ENCODE measurements at places on chromosomes 7 and 10.

- DNase-seq, result peak; percentile 75
Observed at GRCh38 chr10:110783509-110784107, 88.1 kb upstream of the PDCD4 start.

GRCh38 chr10:88347022-88347421, 236.1 kb downstream of the RNLS start:
- no peak for DNase-seq

GRCh38 chr7:56046721-56047445, 4.4 kb downstream of the PSPH start:
- DNase-seq, result no peak

GRCh38 chr10:119209736-119210355, 2.5 kb downstream of the GRK5 start:
- no peak for DNase-seq

DNA sequence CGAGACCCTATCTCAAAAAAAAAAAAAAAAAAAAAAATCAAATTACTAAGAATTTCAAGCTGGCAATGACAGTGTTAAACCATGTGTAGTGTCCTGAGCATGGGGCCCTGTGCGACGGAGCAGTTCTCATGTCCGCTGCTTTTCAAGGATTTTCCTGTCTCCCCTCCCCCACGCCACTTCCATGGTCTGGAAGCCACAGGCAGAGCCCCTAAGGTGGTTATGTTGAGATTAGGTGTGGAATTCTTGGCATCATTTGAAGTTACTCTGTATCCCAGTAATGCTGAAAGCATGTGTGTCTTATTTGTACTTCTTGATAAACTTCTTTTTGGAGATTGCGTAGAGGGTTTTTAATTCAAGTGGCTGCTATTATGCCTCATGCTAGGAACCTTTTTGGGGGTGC, 65.2 kb downstream of the PFKFB3 start:
- no peak for DNase-seq

DNA sequence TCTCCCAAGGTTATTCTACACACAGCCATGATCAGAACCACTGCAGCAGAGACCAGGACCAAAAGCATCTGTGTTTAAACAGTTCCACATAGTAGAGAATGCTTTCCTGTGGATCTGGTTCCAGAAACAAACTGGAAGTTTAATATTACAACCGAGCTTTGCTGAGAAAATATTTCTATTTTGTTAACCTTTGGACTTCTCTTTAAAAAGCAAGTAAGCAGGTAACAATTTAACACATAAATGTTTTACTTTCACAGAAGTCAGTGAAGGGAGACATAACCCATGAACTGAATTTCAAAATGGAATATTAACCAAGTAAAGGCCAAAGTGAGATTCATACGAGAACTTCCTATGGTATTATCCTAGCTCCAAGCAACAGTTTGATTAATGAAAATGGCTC, 98.6 kb upstream of the PHYHIPL start:
- no peak for DNase-seq

DNA sequence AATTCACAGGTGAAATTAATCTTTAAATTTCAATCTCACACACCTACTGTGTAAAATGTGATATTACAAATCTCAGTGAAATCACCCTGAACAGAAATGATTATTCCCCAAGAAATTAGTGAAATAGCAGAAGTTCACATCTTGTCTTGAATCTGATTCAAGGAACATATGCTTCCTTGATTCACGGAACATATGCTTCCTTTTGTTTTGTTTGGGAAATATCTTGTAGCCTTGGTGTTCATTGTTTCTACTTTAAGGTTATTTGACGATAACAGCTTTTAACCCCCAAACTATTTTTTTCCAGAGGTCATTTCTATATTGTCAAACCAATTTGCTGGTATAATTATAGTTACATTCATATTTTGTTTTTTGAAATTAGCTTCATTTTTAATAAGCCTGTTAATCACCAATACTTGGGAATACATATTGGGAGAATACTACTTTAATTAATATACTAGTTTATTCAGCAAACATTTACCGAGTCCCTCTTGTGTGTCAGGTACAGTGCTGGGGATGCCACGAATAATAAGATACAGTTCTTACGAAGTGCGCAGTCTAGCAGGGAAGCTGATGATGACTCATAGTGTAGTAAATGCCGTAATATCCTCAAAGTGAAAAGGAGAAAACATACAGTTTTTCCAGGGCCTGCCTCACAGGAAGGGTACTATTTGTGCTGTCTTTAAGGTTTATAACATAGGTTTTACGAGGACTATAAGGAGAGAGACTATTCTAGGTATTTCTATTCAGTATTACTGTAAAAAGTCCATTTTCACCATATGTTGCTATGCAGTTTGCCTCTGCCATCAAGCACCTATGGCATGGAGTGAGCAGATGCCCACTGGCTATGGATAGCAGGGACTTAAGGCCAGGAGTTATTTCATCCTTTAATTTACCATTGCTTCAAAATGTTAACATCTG, 32.5 kb downstream of the PRKAR2B start:
- no peak for DNase-seq

- DNase-seq, result no peak
Observed at GRCh38 chr10:50392966-50393718, 141.8 kb upstream of the ASAH2 start.

GRCh38 chr10:64708884-64709681, 1187.9 kb downstream of the REEP3 start:
- no peak for DNase-seq

GRCh38 chr10:86391986-86392722, 25.6 kb upstream of the GRID1 start:
- DNase-seq, result no peak

DNA sequence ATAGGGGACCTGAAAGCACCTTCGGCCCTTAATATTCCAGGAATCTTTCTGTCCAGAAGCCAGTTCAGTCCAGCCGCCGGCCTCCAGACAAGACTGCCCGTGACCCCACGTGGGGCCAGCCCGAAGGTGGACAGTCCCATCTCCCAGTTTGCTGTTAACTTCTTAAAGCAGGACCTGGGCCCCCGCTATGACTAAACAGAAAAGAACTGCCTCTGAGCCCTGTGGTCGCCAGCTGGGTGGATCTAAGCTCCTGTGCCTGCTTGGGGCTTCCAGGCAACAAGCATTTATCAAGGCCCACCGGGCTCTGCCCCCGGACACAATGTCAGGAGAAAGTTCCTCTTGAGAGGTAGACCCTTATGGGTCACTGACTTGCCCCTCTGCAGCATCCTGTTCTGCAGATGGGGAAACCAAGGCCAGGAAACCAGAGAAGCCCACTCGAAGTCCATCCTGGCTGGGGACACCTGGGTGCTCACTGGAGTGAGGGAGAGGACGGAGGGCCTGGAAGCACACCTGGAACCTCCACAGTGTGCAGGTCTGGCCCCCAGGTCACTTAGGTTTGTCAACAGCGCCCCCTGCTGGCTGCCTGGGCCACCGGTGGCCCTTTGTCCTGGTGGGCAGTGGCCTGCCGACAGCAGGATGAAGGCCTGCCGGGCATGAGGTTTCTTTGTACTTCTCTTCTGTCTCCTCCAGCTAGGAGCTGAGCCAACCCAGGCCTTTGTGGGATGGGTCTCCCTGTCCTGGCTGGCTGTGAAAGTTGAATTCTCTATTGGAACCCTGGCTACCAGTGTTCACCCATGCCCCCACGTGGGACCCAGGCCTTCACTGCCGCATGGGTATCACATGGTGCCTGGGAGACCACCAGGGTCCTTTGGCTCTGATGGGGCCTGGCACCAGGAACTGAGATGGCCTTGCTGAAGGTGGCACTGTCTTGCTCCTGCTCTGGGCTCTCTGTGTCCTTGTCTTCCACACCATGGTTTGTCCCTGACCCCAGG, 128.0 kb downstream of the ZMIZ1 start:
- DNase-seq, result peak; percentile 75

GRCh38 chr10:102285133-102285532, 39.8 kb downstream of the GBF1 start:
- no peak for DNase-seq

GRCh38 chr7:136324073-136324704, 347.0 kb upstream of the MTPN start:
- no peak for DNase-seq

DNA sequence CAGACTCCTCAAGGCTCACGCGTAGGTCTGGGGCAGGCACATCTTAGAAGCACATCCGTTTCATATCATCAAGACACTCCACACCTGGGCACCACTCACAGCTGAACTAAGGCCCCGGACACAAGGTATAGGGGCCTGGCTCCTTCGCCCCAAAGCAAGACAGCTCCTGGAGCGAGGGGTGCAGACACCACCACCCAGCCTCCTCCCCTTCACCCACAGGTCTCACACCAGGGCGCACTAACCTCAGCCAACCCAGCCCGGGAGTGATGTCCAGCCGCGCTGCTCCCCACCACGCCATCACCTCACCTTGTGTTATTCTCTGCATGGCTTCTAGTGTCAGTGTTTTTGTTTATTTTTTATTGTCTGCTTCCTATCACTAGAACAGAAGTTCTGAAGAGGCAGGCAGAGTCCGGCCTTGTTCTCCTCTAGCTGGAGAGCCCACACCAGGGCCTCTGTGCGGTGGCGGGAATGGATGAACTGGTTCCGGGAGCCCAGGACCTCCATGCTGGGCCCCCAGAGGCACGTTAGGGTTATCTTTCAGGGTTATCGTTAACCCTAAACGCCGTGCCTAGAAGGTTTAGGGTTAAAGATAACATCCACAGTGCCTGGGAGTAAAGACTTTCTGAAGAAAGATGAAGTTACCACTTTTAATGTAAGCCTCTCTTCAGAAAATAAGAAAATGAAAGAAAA, 21.8 kb downstream of the BRI3 start:
- no peak for DNase-seq

DNA sequence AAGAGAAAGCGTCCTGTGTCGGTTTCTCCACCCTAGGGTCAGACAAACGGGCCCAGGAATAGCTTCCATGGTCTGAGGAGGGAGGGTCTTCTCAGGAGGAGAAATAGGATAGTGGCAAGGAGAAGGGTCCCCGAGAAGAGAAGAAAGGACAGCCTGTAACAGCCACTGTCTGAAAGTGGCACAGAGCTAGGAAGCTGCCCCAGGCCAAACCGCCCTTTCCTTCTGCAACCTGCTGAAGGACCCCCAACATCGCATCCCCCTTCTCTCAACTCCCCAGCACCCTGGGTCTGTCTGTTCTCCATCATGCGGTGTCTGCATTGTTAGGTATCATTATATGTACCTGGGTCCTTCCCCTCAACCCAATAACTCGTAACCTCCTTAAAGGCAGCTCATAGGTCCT, 47.1 kb downstream of the COL17A1 start:
- no peak for DNase-seq

- no peak for DNase-seq
Observed at GRCh38 chr10:100749059-100749308, 3.6 kb downstream of the PAX2 start.

DNA sequence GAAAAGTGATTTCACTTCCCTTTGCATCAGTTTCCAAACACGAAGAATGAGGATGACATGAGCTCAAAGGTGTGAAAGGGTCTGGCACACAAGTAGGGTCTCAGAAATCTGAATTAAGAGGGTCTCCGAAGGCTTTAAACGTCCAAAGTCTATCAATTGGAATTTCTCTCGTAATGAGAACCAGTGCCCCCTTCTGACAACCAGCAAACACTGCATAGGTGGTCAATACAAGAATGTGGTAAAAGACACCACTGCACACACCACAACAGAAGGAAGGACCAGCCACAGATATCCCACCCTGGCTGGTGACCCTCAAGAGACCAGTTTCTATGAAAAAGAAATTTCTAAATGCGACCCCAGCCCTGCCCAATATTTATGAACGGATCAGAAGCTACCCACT, 78.1 kb downstream of the CALN1 start:
- no peak for DNase-seq

- DNase-seq, result no peak
Observed at GRCh38 chr7:113968713-113969112, 49.9 kb upstream of the PPP1R3A start.

DNA sequence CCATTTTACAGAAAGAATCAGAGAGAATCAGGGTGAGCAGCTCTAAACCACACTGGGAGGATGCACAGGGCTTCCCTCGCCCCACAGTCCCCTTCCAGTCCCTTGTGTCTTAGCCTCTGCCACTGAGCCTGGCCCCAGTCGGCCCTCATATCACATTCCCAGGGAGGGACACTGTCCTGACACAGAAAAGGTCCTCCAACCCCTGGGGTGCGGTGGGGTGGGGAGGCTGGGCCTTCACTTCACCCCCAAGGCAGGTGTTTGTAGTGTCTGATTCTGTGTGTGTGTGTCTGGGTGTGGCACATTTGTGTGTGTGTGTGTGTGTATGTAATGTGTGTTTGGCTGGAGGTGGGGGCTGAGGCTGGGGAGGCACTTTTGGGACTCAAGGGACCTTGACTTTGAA, 1.8 kb upstream of the KCP start:
- no peak for DNase-seq

- DNase-seq, result no peak
Observed at GRCh38 chr7:87658553-87658952, 30.4 kb downstream of the RUNDC3B start.

GRCh38 chr10:34723750-34724149, 91.3 kb downstream of the PARD3 start:
- DNase-seq, result no peak

DNA sequence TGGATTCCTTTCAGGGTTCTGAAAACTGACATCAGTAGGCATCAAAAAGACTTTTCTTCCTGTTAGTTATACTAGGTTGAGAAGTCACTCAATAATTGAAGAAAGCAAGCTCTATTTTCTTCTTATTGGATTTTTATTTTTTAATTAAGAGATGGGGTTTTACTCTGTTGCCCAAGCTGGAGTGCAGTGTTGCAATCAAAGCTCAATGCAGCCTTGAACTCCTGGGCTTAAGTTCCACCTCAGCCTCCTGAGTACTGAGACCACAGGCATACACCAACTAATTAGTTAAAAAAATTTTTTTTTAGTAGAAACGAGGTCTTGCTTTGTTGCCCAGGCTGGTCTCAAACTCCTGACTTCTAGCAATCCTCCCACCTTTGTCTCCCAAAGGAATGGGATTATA, 28.0 kb downstream of the PIP4K2A start:
- no peak for DNase-seq

DNA sequence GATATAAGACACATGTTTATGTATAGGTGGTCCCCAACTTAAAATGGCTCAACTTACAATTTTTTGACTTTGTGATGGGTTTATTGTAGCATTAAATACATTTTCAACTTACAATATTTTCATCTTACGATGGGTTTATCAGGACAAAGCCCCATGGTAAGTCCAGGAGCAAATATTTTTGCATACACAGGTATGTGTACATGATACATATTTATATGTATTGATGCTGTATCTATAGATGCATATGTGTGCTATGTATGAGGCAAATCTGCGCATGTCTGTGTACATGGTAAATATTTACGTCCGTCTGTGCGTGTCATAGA, 664 bp upstream of the UBE3C start:
- no peak for DNase-seq

GRCh38 chr10:113965077-113965476, 78.6 kb upstream of the ADRB1 start:
- no peak for DNase-seq

- no peak for DNase-seq
Observed at GRCh38 chr10:30850776-30851175, 180.9 kb downstream of the ZNF438 start.

GRCh38 chr7:110386006-110386405, 704.9 kb upstream of the LRRN3 start:
- no peak for DNase-seq

Measured in activated naive CD4-positive, alpha-beta T cell treated with Interleukin-2 at 50 U/mL for 16 hours (primary cell).